ENCODE measurements at places on chromosomes 12 and 14. TPM values are rescaled to one million over a fixed set of nuclear protein-coding genes. Genes with fewer than 3 reads are reported as not detected.

The SERPINA9 gene
- not detected for total RNA-seq

The LIN7A gene
- 7.4 TPM for total RNA-seq

The SPIC gene
- total RNA-seq: not detected

DNA sequence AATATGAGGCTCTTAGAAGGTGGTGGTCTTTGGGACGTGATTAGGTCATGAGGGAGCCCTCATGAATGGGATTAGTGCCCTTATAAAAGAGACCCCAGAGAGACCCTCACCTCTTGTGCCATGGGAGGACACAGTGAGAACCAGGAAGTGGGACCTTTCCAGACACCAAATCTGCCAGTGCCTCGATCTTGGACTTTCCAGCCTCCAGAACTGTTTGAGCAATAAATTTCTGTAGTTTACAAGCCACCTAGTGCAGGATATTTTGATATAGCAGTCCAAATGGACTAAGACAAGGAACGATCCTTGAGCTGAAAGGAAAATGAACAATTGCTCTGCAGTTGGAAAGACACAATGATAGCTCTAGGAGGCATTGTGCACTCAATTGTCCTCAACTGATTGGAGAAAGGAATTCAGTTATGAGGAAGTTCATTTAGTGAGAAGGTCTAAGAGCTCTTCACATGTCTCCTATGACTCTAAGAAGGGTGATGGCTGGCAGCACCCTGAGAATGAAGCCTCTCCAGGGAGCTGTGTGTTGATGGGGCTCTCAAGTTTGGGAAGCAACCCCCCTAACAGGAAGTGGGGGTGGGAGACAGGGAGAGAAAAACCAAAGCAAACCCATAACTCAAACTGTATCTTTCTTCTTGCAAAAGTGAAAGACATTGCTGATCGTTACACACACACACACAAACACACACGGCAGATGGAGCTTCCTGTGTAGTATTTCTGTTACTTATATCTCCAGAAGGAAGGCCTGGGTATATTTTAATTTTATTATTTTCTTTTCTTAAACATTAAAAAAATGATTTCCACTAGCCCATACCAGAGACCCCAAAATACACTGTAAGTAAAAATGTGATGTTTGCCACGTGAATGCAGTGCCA, 21.0 kb downstream of the CHST11 start:
- H3K36me3 ChIP-seq: no peaks in the 10 kb centered on the region
- H3K27ac ChIP-seq: peak overlapping the region; percentile 52
- DNase-seq: no peak

DNA sequence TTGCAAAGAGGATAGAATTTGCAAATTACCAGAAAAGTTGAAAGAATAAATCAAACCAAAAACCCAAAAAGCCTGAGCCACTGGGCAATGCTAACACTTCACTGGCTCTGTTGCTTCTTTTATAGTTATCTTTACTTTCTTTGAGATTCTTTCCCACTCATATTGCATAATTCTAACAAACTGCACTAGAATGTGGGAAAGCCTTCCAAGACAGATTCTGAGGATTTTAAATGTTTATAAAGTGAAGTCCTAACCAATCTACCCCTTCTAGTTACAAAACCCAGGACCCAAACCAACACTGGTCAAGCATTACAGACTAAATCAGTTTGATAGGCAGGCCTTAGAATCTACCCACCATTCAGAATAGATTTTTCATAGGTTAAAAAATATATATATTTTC, 150.9 kb downstream of the MED13L start:
- no peak overlapping the region for H3K4me3 ChIP-seq
- no peaks in the 10 kb centered on the region for H3K36me3 ChIP-seq
- no peak overlapping the region for H3K27ac ChIP-seq
- peaks cover 77% of the 10 kb centered on the region for H3K4me1 ChIP-seq
- no peak for DNase-seq

Data from transverse colon (tissue), 4 donors.